ENCODE measurements at places on chromosomes 1 and 21.

GRCh38 chr1:94154989-94155388 lies 34.0 kb upstream of the ABCA4 start:
- no peak for DNase-seq

- no peak for DNase-seq
Observed at GRCh38 chr1:172894349-172895049, 156.2 kb downstream of the TNFSF18 start.

DNA sequence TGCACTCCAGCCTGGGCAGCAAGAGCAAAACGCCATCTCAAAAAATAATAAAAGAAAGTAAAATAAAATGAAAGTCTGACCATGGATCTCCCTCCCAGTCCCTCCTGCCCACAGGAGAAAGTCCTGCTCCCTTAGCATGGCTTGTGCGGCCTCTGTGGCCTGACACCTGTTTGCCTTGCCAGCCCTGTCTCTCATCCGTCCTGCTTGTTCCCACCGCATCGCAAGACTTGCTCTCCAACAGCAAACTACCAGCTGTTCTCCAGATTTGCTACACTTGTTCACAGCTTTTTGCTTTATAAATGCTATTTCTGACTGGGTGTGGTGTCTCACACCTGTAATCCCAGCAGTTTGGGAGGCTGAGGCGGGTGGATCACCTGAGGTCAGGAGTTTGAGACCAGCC lies 2.7 kb downstream of the ETV3L start:
- DNase-seq = no peak

- no peak for DNase-seq
Observed at GRCh38 chr1:171566467-171566866, 55.6 kb upstream of the MYOCOS start.

DNA sequence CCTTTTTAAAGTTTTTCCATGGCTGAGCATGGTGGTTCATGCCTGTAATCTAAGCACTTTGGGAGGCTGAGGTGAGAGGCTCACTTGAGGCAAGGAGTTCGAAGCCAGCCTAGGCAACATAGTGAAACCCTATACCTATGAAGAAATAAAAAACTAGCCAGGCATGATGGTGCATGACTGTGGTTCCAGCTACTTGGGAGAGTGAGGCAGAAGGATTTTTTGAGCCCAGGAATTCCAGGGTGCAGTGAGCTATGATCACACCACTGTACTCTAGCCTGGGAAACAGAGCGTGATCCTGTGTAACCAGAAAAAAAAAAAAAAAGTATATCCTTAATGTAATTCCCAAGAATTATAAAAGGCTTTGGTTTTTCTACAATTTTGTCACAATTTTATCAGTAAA lies 17.4 kb downstream of the DEPDC1 start:
- DNase-seq = no peak

GRCh38 chr1:197915862-197916499 lies 1.2 kb upstream of the LHX9 start:
- no peak for DNase-seq

GRCh38 chr1:167529829-167530474 lies 11.6 kb upstream of the CD247 start:
- no peak for DNase-seq

- DNase-seq = peak; percentile 60
Observed at GRCh38 chr1:226633541-226634165, 85.1 kb downstream of the STUM start.

DNA sequence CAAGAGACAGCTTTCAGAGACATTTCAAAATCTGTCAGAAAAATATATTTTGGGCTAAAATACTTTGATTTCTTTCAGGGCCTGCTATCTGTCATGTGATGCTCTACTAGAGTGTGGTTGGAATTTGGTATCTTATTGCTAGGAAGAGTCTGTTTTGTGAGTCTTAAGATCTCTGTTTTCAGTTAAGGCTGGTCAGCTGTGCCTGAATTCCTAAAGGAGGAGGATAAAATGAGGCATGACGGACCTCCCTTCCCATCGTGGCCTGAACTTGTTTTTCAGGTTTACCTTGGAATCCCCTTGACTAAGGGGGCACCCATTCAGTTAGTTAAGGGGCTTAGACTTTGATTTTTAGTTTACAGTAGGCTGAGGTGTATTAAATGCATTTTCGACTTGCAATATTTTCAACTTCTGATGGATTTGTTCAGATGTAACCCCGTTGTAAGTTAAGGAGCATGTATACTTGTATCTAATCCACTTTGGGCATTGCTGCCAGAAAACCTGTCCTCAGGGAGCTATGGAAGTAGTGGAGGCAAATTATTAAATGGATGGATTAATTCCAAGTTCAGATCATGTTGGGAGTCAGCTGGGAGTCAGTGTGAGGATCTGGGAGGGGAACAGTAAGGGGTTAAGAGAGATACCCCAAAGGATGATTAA lies 18.3 kb downstream of the CAPN2 start:
- no peak for DNase-seq

DNA sequence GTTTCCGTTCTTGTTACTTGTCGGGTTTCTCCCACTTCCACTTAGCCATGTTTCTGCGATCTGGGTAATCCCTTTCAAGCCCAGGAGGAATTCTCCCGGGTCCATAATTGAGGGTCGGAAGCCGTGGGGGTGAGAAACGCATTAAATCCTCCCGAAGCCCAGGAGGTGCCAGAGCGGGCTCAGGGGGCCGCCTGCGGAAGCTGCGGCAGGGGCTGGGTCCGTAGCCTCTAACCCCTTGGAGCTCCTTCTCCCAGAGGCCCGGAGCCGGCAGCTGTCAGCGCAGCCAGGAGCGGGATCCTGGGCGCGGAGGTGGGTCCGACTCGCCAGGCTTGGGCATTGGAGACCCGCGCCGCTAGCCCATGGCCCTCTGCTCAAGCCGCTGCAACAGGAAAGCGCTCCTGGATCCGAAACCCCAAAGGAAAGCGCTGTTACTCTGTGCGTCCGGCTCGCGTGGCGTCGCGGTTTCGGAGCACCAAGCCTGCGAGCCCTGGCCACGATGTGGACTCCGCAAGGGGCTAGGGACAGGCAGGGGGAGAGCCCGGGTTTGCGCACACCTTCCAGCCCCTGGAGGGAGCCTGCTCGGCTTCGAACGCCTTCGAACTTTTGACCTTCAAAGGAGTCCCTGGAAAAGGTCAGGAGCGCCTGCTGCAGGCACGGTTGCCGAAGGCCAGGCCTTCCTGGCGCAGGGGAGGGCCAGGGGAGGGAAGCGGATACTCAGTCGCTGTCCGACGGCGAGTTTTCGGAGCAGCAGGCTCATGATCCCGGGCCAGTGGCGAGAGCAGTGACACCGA lies 1.7 kb upstream of the SIM2 start:
- no peak for DNase-seq

DNA sequence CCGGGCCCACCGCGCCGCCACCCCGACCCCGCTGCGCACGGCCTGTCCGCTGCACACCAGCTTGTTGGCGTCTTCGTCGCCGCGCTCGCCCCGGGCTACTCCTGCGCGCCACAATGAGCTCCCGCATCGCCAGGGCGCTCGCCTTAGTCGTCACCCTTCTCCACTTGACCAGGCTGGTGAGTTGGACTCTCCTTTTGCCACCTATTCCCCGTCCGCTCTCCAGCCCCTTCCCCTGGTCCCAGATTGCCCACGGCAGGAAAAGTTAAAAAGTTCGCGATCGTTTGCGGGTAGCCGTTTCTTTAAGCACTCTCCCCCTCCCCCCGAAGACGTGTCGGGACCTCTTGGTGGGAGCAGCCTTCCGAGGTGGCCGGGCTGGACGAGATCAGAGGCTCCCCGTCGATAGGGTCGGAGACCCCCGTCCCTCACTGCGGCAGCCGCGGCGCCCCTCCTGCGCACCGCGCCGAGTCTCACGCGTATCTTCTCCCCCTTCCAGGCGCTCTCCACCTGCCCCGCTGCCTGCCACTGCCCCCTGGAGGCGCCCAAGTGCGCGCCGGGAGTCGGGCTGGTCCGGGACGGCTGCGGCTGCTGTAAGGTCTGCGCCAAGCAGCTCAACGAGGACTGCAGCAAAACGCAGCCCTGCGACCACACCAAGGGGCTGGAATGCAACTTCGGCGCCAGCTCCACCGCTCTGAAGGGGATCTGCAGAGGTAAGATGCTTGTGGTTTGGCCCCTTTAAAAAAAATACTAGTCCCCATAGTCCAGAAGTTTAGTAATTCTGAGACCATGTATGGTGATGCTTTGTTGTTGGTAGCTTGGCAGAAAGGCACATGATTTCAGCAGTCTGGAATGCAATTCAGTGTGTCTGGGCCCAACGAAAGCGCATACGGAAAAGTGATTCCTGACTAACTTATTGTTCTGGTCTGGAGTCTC lies 576 bp downstream of the CCN1 start:
- peak; percentile 79 for DNase-seq

DNA sequence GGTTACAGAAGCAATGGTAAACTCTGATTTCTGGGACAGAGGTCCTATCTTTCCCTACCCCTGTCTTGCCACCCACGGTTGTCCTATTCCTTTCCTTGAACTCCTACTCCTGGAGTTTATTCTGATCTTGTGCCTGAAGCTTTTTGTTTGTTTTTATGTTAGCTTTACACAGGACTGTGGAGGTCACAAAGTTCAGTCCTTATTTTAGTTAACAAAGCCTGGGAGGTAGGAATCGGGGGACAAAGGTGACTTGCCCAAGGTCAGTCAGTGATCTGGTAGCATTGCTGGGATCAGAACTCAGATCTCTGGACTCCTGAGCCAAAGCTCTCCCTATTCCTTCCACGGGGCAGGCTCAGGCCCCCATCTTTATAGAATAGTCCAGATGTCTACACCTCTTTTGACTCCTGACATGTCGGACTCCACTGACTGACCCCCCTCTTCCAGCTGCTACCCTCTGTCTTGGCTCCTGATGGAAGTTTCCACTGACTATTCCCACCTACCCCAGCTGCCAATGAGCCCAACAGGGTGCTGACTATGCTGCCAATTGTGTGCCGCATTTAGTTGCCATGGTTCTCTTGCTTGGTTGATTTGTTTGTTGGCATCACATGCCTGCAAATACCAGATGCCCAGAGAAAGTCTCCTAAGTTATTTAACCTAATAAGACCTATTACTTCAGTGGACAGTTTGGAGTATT lies 9.9 kb downstream of the F5 start:
- DNase-seq = no peak

DNA sequence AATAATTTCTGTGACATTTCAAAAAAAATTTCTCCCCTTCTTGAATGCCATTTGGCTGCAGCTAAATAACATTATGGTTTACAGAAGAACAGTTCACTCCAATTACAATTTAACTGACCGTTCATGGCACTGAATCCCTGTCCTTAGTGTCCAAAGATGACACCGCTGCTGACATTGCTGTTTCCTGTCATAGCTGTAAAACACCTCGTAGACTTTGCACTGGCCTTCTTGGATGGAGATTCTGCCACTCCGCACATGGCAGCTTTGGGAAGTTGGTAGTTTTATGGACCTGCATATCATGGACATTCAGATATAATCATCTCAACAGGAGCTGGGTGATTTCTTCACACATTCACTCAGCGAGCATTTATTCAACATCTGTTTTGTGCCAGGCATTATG lies 5.0 kb downstream of the ARMH1 start:
- DNase-seq = no peak

GRCh38 chr1:55445416-55445815 lies 230.3 kb upstream of the USP24 start:
- DNase-seq = no peak

- DNase-seq = no peak
Observed at GRCh38 chr1:196890668-196891067, 2.8 kb downstream of the CFHR4 start.

- DNase-seq = no peak
Observed at GRCh38 chr1:30933874-30934252, 25.3 kb upstream of the SDC3 start.

DNA sequence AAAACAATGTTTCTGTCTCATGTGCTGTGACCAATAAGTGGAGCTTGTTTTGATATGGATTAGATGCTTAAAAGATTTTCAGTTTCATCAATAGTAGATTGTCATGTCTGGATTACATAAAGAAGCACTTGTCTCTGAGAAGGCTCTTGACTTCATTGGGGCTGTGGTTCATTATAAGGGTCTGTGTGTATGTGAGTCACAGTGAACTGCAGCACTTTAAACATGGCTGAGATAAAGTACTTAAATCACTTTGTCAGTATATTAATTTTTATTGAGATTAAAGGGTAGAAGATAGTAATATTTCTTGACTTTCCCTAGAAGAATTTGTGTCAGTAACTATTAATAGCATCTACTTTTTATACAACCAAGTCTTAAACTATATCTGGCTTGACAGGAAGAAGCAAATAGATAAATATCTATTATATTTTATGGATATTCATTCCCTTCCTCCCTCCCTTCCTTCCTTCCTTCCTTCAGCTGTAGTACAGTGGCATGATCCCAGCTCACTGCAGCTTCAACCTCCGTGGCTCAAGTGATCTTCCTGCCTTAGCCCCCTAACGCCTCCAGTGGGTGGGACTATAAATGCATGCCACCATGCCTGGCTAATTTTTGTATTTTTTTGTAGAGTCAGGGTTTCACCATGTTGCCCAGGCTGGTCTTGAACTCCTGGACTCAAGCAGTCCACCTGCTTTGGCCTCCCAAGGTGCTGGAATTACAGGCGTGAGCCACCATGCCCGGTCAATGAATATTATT lies 48.8 kb downstream of the ZFYVE9 start:
- no peak for DNase-seq

DNA sequence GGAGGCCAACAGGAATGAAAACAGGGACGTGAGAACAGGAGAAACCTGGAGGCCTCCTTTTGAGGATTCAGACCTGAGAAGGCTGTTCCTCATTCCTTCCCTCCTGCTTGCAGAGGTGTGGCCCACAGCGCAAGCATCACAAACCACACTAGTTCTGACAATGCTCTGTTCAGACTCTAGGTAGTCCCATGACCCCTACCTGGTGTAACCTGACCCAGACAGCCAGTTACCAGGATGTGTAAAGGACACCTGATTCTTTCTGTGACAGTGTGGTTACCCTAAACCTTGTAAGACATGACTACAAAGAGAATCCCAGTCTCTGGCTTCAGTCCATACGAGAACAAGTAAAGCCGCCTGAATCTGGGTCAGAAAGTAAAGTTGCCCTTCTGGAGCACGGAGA lies 3.2 kb downstream of the MECR start:
- no peak for DNase-seq

GRCh38 chr1:172168597-172168872 lies 251.9 kb upstream of the C1orf105 start:
- DNase-seq = no peak

- DNase-seq = no peak
Observed at GRCh38 chr1:6222636-6223035, 13.1 kb downstream of the ICMT start.
